SIG-M5 (cell line): ENCODE measurements at places on chromosomes 6 and 20.

DNA sequence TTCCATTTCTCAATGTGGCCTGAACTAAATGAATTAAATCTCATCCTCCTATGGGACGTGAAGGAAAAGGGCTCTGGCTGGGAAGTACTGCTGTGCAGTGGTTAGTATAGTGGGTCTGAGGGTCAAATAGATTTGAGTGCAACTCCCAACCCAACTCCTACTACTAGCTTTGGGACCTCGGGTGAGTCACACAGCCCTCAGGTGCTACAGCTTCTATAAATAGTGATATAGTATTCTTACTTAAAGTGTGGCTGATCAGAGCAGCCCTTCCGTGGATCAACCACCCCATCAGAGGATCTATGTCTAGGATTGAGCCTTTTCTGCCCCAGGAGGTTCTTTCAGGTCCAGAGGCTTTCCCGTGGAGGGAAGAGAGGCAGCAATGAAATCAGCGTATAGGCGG is 904 bp upstream of the UST start:
- DNase-seq = no peak

GRCh38 chr6:34928695-34929094 is 39.6 kb downstream of the ANKS1A start:
- DNase-seq = no peak

DNA sequence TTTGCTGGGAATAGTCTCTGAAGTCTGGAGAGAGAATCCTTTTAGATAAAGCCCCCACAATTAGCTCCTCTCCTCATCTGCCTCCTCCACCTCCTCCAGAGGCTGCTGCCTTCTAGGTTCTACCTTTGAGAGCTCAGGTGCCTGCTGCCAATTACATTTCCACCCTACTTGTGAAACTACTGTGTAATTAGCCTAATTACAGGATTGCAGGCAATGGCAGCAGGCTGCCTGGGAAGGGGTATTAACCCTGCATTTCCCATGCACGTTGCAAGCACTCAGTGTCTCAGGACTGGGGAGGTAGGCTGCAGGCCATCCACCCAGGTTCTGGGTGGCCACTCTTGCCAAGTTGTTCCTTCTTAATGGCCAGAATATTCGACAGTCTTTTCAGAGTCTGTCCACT is 215.6 kb upstream of the ZNF217 start:
- no peak for DNase-seq

DNA sequence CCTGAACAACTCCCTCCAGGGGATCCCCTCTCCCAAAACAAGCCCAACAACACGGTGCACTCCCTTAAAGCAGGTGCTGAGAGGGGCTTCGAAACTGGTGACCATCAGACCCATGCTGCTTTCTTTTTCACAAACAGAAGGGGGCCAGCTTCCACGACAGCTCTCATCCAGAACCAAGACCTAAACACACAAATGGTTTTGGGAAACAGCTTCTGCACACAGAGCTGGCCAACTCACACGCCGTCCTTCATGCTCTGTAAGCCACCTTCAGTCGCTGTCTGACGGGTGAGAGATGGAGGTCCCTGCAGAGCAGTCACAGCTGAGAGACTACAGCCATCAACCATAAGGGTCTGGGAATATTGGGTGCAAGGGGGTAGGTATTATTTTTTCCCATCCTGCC is 76.3 kb downstream of the ZMYND8 start:
- no peak for DNase-seq
